Panc1 (cell line): ENCODE measurements at places on chromosomes 7 and 10. TPM values are rescaled to one million over a fixed set of nuclear protein-coding genes. Genes with fewer than 3 reads are reported as not detected.

The PAPSS2 gene
- 17.1 TPM for total RNA-seq

The FGFBP3 gene
- total RNA-seq, result 1.5 TPM

The RNLS gene
- total RNA-seq, result 11.4 TPM

DNA sequence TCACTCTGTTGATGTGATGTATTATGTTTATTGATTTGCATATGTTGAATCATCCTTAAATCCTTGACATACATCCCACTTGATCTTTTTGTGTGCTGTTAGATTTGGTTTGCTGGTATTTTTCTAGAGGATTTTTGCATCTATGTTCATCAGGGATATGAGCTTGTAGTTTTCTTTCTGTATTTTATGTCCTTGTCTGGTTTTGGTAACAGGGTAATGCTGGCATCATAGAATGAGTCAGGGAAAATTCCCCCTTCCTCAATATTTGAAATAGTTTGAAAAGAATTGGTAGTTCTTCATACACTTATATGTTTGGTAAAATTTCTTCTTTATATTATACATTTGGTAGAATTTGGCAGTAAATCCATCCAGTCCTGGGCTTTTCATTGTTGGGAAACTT is 89.4 kb upstream of the SLC13A1 start:
- H3K27me3 ChIP-seq, result no peaks in the 10 kb centered on the region
- no peak overlapping the region for H3K27ac ChIP-seq
- H3K4me3 ChIP-seq, result no peak overlapping the region
- no peak for DNase-seq

- no peaks in the 10 kb centered on the region for H3K4me1 ChIP-seq
- DNase-seq, result no peak
- no peak overlapping the region for H3K4me3 ChIP-seq
Observed at GRCh38 chr7:140977741-140978140, 37.0 kb downstream of the MRPS33 start.

- no peak for DNase-seq
- no peaks in the 10 kb centered on the region for H3K4me1 ChIP-seq
- no peak overlapping the region for H3K27ac ChIP-seq
- H3K27me3 ChIP-seq, result no peaks in the 10 kb centered on the region; the same call in none of the 2 replicates
- no peak overlapping the region for H3K4me3 ChIP-seq
- no peaks in the 10 kb centered on the region for H3K36me3 ChIP-seq
Observed at GRCh38 chr7:94082126-94082525, 78.0 kb upstream of the BET1 start.

GRCh38 chr10:101897633-101898032 is 54.0 kb upstream of the KCNIP2 start:
- no peaks in the 10 kb centered on the region for H3K36me3 ChIP-seq
- DNase-seq, result no peak
- H3K4me1 ChIP-seq, result peaks cover 5% of the 10 kb centered on the region; the same call in 1 of the 2 replicates

DNA sequence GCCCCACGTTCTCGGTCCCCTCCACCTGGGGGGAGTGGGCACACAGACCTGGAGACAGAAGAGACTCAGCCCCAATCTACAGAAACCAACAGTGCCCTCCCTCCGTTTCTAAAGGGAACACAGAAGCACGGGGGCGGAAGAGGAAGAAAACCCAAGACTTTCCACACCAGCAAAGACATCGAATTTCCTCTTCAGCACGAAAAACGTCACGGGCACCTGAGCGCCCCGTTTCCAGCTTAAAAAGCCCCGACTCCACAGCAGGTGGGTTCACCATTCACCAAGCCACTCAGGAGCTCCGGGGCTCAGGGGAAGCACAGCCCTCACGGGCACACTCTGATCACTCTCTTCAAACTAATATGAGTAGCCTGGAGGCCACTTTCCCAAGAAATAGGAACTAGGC is 19.6 kb downstream of the NUDT1 start:
- H3K4me1 ChIP-seq, result peaks cover 5% of the 10 kb centered on the region
- H3K4me3 ChIP-seq, result no peak overlapping the region
- no peaks in the 10 kb centered on the region for H3K27me3 ChIP-seq
- H3K27ac ChIP-seq, result no peak overlapping the region
- no peaks in the 10 kb centered on the region; the same call in 1 of the 2 replicates for H3K36me3 ChIP-seq

GRCh38 chr10:30186371-30186875 is 127.0 kb upstream of the JCAD start:
- H3K27me3 ChIP-seq, result no peaks in the 10 kb centered on the region
- no peak for DNase-seq
- peak overlapping the region; percentile 91 for H3K27ac ChIP-seq
